ENCODE measurements at places on chromosomes 2 and 18.

DNA sequence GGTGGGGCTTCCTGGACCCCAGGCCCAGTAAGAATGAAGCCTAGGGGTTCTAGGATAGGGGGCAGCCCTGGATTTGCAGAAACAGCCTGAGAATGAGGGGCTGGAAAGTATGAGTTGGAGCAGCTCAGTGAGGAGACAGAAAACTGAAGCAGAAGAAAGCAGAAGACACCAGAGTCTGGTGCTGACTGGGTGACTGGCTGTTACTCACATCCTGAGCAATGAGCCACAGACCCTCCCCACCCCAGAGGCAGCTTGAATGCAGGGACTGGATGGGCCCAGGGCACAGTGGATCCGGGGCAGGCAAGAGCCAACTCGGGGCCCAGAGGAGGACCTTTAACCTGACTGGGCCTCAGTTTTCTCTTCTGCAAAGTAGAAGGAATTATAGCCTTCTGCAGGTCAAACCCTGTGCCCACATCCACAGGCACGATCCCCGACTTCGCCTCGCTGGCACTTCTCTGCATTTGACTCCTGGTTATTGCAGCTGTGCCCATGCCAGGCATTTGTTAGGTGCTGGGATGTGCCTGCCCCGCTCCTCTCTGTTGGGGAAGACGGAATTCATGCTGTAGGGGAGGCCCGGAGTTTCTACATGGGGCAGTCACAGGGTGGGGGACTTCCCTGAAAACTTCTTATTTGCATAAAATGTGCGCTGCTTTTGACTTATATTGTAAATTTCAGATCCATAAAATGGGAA is 8.5 kb downstream of the STEAP3 start:
- no peak for DNase-seq

DNA sequence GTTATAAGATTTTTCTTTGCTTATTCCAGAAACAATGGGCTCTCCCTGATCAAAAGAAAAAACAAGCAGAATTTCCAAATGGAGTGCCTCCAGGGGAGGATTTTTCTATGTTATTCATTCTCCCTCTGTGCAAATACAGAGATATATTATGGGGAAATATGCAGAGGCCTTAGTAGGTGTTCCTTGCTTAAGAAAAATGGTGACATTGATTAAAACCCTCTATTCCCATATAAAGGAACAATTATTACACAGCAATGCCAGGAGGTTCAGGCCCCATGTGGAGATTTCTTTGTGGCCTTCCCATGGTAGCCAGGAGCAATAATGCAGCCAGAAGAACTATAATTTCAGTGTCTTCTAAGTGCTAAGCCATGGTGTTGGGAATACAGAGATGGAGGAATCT is 255.9 kb upstream of the CXCR4 start:
- no peak for DNase-seq

DNA sequence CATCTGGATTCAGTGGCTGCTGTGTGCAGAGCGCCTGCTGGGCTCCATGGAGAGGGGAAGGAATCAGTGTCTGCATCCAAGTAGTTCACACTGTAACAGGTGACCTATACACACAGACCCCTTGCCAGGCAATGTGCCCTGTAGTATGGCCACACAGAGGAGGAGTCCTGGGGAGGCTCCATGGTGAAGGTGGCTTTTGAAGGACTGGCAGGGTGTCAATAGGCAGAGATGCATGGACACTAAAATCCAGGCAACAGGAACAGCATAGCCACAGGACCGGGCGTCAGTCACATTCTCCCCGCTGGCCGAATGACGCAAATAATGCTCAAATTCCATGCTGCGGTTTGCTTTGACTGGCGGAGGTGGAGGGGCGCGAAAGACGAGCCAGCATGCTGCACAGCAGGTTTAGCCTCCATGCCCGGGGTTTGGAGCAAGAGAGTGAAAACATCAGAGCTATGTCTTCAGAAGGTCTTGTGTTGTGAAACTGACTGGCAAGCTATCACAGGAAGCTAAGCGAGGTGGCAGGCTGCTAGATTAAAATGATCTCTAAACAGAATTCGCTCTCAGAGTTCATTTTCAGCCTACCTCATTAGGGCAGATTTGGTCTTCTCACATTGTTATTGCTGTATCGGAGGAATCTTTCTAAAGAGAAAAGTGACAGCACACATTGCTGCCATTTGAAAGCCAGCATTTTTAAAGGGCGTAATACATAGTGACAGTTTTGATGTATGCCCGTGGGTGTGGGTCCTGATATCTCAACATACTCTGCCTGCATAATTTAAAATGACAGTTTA is 1.2 kb upstream of the CHMP1B start:
- DNase-seq, result peak; percentile 30

DNA sequence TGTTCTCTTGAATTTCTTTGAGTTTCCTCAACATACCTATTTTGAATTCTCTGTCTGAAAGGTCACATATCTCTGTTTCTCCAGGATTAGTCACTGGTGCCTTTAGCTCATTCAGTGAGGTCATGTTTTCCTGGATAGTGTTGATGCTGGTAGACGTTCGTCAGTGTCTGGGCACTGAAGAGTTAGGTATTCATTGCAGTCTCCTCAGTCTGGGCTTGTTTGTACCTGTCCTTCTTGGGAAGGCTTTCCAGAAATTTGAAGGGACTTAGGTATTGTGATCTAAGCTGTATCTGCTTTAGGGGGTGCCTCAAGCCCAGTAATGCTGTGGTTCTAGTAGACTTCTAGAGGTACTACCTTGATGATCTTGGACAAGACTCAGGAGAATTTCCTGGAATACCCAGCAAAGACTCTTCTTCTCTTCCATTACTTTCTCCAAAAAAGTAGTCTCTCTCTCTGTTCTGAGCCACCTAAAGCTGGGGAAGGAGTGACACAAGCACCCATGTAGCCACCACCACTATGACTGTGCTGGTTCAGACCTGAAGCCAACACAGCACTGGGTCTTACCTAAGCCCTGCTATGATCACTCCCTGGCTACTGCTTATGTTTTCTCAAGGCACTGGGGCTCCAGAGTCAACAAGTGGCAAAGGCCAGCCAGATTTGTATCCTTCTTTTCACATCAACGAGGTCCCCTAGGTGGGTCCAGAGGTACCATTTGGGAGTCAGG is 852.0 kb downstream of the BCL11A start:
- no peak for DNase-seq

- no peak for DNase-seq
Observed at GRCh38 chr2:223538920-223539440, 63.2 kb downstream of the SCG2 start.

DNA sequence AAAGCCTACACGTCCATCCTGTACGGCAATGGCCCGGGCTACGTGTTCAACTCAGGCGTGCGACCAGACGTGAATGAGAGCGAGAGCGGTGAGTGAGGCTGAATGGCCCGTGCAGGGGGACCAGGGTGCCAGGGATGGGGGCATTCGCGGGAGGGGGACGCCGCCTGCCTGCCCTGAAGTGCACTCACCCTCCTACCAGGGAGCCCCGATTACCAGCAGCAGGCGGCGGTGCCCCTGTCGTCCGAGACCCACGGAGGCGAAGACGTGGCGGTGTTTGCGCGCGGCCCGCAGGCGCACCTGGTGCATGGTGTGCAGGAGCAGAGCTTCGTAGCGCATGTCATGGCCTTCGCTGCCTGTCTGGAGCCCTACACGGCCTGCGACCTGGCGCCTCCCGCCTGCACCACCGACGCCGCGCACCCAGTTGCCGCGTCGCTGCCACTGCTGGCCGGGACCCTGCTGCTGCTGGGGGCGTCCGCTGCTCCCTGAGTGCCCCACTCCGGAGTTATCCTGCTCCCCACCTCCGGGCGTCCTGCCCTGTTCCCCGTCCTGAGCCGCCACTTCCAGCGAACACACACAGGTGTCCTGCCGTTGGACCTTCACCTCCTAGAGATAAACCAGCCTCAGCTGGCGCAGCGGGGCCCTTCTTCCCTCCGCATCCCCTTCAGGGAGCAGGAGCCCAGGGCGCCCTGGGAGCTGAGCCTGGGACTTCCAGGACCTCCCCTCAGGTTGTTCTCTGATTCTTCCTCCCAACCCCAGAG is 2.9 kb downstream of the ALPI start:
- no peak for DNase-seq

DNA sequence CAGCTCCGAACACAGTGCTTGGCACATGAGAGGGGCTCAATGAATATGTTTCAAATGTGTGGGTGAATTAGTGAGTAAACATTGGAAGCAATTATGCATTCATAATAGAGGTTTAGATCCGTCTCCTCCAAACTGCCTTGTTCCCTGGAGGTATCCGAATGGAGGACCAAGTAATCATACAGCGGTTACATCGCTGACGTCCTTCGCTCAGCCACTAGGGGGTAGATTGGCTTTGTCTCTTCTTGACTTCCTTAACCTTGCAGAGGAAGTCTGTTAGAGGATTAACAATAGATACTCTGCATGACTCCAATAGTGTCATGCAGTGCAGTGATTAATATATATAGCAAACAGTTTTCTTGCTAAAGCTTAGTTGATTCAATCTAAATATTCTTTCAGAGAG is 517.0 kb downstream of the PTPRM start:
- no peak for DNase-seq

DNA sequence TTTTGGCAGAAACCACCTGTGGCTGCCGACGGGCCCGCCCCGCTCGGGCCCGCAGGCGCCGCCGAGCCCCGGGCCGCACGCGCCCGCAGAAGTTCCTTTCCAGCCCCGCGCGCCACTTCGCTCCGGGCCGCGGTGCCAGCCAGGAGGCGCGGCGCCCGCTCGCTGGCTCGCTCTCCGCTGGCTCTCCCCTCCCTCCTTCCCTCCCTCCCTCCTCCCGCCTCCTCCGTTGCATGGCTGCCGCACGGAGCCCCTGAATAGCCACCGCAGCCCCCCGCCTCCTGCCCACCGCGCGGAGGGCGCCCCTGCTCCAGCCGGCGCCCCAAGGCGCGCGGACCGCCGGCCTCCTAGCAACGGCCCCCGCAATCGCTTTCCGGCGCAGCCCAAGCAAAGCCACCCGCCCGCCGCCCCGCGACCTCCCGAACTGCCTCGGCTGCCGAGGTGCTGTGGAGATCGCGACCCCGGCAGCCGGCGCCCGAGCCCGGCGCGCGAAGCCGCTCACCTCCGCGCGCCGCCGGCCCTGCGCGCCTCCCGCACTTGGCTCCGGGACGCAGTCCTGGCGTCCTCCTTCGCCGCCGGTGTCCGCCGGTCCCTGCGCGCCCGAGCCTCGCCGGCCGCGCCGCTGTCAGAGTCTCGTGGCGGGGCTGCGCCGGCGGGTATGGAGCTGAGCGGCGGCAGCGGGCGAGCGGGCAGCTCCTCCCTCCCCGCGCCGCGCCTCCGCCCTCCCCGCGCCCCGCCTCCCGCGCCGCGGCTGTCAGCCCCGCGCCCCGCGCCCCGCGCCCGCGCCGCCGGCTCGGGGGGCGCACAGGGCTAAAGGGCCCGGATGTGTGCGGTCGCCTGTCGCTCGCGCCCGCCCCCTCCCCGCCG is at the start of gene ZBTB7C:
Gene ZBTB7C (minus strand): TSS at position 657 of the 864 bp plus-strand sequence.
- DNase-seq, result no peak

DNA sequence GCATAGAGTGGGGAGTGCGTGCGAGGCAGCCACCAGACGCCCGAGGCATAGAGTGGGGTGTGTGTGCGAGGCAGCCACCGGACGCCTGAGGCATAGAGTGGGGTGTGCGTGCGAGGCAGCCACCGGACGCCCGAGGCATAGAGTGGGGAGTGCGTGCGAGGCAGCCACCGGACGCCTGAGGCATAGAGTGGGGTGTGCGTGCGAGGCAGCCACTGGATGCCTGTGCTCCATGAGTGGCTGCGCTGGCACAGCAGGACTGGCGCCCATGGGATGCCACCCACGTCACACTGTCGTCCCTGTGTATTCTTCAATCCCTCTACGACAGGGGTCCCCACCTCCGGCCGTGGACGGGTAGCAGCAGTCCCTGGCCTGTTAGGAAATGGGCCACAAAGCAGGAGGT is 221.9 kb downstream of the HDAC4 start:
- no peak for DNase-seq

DNA sequence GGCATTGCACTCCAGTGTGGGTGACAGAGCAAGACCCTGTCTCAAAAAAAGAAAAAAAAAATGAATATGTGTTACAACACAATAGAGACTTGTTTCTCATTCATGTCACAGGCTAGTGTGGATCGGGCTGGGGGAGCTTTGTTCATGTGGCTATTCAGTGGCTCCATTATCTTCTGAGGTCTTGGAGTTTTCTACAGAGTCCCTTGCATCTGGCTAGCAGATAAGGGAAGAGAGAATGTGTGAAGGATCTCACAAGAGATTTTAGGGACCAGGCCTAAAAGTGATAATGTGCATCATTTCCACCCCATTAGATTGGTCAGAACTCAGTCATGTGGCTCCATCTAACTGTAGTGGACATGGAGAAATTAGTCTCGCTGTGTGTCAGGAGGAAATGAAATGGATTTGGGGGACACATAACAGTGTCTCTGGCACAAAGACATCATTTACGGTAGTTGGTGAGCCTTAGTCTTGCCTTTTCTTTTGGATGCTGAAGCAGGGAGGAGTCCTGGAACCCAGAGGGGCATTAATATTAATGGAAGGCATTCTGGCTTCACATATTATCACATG is 32.4 kb upstream of the CASP10 start:
- DNase-seq, result no peak

- no peak for DNase-seq
Observed at GRCh38 chr2:212694398-212694797, 155.8 kb upstream of the ERBB4 start.

DNA sequence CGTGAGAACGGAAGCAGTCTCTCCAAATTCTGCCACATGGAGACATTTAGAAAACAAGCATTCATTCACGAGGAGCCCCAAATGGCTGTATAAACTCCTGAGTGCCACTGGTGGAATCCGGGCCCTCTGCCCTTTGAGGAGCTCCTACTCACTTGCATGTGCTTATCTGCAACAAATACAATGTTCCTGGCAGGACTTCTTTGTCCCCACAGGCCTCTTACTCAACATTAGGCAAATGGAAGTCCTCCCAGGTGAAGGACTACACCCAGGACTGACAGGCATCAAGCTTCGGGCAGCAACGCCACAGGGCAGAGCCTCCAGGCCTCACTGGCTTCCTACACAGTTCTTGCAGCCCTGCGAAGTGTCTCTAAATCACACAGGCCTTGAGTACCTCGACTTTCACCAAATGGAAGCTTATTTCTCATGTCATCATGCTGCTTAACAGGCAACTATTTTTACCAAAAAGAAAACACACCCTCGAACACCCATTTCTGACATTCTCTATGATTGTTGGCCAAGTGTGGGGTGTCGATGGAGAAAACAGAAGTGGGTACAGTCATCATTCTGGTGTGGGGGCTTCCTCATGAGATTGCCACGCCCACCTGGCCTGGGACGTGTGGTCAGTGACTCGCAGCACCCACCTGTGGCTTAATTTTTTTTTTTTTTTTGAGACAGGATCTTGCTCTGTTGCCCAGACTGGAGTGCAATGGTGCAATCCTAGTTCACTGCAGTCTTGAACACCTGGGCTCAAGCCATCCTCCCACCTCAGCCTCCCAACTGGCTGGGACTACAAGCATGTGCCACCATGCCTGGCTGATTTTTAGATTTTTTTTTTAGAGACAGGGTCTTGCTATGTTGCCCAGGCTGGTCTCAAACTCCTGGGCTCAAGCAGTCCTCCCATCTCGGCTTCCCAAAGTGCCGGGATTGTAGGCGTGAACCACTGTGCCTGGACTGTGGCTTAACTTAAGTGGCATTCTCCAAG is 186.8 kb upstream of the GLI2 start:
- no peak for DNase-seq

DNA sequence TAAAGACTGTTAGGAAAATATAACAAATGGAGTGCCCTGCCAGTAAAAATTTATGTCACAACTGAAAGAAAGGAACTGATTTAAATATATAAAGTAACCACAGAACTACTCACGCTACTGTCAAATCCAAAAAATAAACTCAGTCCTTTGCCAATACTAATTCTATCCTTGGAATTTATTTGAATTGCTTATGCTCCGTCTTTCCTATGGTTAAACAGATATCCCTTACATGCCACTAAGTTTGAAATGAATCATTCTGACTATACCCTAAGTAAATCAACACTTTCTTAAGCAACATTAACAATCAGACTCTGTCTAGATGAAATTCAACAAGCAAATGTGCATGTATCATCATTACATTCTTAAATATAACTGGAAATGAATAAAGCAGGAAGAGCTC is 9.8 kb downstream of the HNRNPLL start:
- DNase-seq, result no peak

Measured in activated CD4-positive, alpha-beta T cell treated with anti-CD3 and anti-CD28 coated beads, Interleukin-2, Interleukin-4, amounts not matched to agents 100 ng/mL and 50 ng/mL, durations not matched to agents 16 hours and 8 hours (primary cell).